ENCODE measurements at places on chromosomes 5 and 9.

- DNase-seq: no peak
These were observed 84.3 kb downstream of the CRB2 start for GRCh38 chr9:123440256-123440655.

GRCh38 chr5:77952636-77953212, 176.6 kb upstream of the TBCA start:
- no peak for DNase-seq

DNA sequence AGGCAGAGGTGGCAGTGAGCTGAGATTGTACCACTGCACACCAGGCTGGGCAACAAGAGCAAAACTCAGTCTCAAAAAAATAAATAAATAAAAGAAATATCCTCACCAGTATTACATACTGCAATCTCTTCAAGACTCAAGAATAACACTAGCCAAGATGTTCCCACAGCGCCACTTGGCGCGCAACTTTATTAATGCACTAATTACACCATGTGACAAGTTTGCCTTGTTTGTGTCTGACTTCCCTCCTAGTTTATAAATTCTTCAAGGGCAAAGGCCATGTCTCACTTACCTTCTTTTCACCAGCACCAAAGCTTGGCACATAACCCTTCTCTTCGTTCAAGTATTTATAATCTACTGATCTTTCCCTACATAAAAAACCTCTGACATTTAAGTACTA, 4.8 kb downstream of the SKP1 start:
- DNase-seq: no peak

DNA sequence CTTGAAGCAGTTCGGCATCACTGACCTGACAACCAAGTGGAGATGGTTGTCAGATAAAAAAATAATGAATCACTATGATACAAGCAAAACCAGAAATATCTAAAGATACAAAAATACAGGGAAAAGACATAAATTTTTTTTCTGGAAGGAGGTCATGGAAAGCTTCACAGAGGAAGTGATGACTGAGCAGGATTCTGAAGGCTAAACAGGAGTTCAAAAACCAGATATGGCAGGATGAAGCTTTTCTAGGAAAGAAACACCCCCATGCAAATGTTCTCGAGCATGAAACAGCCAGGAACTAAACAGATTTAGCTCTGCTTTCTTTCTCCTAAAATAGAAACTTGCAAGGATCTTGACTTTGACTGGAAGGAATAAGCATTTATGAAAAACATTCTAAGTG, 60.7 kb upstream of the IFNE start:
- DNase-seq: no peak

DNA sequence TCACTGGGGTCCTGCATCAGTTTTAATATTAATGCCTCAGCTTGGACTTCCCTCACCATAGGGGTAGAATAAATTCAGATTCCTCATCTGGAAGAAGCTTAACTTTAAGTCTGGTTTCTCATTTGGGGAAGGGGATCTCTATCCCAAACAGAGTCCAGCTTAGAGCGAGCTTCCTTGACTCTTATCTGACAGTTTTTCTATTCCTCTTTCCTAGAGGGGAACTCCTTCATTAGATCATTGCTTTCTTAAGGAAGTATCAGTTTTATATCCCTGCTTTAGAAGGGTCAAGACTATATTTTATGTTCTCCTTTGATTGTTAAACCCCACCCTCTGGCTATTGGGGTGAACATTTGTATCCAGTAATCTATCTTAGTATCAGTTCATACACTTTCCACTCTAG, 24.2 kb upstream of the CDC42SE2 start:
- DNase-seq: no peak

- DNase-seq: no peak
These were observed 54.0 kb downstream of the GPR21 start for GRCh38 chr9:123087359-123087888.

- no peak for DNase-seq
These were observed 128.2 kb upstream of the VCAN start for GRCh38 chr5:83343299-83343698.

- DNase-seq: no peak
These were observed 237.3 kb upstream of the TUT7 start for GRCh38 chr9:86591472-86591871.

DNA sequence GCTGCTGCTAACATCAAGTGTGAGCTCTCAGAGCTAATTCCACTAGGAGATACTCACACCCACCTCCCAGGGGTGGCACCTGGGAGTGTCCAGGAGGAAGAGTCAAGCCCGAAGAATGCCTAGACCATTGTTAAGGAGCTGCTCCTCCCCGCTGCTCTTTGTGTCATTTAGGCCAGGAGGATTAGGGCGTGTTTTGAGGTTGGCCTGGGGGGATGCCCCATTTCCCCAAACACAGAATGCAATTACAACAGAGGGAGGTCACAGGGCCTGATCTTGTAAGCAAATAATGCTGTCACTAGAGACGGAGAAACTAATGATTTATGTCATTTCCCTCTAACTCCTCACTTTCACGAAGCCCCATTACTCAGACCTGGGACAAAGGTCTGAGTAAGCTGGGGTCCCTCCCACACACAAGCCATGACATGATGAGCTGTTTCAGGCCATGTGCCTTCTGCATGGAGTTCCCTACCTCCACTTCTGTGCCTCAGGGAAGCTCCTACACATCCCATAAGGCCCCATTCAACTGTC, 312.5 kb downstream of the ACTL7B start:
- DNase-seq: no peak
